ENCODE measurements at places on chromosomes 12 and 14.

GRCh38 chr14:81323093-81323492, 77.0 kb downstream of the STON2 start:
- DNase-seq = no peak

- DNase-seq = no peak
These were observed 10.8 kb downstream of the DPF3 start for GRCh38 chr14:72883109-72883508.

DNA sequence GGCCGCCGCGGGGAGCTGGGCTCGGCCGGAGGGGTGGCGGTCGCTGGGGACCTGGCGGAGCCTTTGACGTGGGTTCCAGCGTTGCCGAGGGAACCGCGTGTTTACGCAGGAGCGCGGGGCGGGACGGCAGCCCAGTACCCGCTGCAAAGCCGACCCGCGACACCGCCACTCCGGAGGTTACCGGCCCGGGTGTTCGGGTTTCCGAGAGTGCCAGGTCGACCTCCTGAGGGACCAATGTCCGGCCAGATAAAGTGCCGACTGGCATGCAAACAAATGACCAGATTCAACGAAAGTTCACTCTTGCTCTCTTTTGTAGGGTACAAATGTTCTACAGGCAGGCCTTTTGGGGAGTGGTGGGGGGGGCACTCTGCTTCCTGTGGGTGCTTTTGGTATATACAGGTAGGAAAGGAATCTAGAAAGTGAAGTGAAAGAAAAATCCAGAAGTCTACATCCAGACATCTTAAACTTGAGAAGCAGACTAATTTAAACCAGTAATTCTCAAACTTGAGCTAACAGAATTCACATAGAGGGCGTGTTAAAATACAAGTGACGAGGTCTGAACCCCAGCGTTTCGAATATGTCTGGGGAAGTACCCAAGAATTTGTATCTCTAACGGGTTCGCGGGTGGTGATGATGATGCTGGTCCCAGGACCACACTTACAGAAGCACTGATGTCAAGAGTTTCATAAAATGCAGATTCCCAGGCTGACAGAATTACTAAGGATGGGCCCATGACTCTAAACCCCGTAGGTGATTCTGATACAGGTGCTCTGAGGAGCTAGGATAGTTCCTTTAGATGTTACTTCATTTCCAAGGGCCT, at the start of gene GPR135:
Gene GPR135, minus strand, starts transcription at position 65 of the 820 bp plus-strand sequence. CDS start 154 bp downstream, outside the sequence.
- no peak for DNase-seq

GRCh38 chr14:64761441-64762043, 57.3 kb downstream of the PLEKHG3 start:
- DNase-seq = no peak

Measured in smooth muscle cell of the brain vasculature (primary cell).